ENCODE measurements at places on chromosomes 1 and 21. TPM values are rescaled to one million over a fixed set of nuclear protein-coding genes. Genes with fewer than 3 reads are reported as not detected.

ZSCAN20 gene
- 1.7 TPM for polyA plus RNA-seq

NFYC gene
- polyA plus RNA-seq: 28.3 TPM

PTPRC gene
- 0.66 TPM for polyA plus RNA-seq

EPHB2 gene
- polyA plus RNA-seq: 2.0 TPM

UTS2 gene
- polyA plus RNA-seq: not detected
